ENCODE measurements at places on chromosomes 5 and 9.

DNA sequence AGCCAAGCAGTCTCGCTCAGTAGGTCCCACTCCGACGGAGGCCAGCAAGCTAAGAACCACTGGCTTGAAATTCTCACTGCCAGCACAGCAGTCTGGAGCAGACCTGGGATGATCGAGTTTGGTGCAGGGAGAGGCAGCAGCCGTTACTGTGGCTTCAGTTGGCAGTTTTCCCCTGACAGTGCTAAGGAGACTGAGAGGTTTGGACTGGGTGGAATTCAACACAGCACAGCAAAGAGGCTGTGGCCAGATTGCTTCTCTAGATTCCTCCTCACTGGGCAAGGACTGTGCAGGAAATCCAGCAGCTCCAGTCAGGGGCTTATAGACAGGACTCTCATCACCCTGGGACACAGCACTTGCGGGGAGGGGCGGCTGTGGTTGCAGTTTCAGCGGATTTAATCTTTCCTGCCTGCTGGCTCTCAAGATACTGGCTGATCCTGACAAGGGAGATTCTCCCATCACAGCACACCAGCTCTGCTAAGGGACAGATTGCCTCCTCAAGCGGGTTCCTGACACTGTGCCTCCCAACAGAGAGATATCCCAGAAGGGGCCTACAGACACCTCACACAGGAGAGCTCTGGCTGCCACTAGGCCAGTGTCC, 122.1 kb downstream of the YIPF5 start:
- DNase-seq = no peak

- DNase-seq = no peak
Observed at GRCh38 chr5:168808051-168808616, 229.0 kb upstream of the PANK3 start.

DNA sequence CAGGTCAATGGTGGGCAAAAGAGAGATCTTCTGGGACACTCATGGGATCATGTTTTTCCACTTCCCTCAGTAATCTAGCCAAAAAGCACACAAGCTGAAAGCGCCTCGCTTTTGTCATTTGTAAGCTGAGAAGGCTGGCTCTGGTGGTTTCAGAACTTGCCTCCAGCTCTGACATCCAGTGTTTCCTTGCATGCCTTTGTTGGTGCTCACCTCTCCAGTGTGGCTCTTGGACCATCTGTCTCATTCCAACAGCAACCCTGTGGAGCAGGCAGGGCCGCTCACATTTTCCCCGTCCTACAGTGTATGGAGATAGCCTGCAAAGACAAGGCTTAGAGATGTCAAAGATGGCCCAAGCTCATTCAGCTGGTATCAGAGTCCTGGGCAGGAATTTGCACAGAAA, 160.8 kb upstream of the KLF4 start:
- no peak for DNase-seq

DNA sequence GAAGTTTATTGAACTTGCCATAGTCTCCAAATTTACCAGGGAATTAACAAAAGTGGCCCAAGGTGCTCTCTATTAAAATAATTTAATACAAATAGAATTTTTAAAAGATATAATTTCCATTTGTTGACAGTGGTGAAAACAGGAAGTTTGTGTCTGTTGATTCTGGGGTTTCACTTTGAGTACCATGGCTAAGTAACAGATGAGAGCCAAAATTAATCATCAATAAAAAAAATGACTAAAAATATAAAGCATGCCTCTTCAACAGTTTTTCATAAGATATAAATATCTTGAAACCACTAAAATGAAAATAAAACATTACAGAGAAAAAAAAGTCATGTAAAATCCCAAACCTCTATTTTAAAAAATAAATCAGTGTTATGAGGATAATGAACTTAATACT, 49.8 kb downstream of the SGCD start:
- DNase-seq = no peak

DNA sequence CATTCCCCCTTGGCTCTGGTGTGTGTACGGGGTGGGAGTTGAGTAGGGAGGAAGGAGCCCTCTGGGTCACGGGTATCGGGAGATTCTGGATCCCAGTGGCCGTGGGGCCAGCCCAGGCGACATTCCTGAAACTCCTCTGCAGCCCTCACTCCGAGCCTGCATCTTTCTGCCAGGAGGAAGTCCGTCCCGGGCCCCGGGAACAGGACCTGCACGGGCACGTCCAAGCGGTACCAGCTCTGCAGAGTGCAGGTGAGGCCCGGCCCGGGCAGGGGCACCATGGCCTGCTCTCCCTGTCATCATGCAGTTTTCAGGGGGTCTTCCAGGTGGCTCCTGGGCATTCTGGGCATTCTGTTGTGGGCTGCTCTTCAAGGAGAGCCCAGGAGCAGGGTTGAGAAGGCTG, 3.7 kb downstream of the ADAMTSL2 start:
- no peak for DNase-seq

DNA sequence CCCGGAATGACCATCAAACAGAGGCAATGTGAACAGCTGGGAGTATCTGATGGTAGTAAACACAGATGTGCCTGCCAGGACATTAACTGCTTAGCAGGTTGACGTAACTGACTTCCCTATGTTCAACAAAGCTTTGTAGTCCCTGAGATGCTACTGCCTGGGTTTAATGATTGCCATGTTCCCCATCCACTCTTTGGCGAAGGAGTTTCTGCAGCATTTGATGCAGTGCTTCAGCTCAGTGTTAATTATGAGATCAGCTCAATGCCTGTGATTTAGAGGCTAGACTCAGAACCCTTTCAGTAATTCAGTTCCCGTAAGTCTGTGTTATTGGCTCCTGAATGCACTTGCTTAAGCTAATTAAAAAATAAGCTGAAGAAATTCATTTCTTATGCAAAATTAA, 547.3 kb upstream of the ZNF608 start:
- no peak for DNase-seq

DNA sequence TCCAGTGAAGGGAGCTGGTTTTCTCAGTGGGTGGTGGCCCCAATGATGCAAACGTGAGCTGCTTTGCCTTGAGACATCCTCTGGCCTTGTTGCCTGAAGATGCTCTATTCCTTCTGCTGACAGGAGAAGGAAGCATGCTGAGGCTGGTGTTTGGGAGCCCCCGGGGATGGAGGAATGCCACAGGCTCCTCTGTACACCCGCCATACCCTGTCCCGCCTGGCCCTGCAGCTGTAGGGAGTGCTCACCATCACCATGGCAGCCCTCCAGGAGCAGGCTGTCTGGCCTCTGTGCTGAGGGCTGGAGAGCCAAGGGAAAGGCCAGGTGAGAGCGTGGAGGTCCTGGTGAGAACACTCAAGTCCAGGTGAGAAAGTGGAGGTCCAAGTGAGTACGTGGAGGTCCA, 134.4 kb downstream of the MRPL36 start:
- no peak for DNase-seq

DNA sequence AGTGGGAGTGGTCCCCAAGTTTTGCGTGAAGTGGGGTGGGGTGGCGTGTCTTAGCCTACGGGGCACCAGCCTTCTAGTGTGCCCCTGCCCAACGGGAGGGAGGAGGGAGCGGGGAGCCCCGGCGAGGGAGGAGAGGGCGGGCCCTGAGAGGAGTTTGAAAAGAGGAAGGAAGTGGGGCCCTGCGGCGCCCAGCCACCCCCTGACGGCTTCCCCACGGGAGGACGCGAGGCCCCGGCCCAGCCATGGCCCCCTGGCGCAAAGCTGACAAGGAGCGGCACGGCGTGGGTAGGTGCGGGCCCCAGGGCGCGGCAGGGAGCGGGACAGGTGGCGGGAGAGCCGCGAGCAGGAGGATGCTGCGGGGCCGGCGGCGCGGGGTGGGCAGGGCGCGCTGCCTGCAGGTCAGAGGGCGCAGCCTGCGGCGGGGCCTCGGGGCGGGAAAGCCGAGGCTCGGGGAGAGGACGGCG, at the start of gene DOCK2:
TSS of gene DOCK2 (plus strand) at position 191 of the 464 bp plus-strand sequence. CDS start at position 243, 52 bp downstream.
- no peak for DNase-seq

DNA sequence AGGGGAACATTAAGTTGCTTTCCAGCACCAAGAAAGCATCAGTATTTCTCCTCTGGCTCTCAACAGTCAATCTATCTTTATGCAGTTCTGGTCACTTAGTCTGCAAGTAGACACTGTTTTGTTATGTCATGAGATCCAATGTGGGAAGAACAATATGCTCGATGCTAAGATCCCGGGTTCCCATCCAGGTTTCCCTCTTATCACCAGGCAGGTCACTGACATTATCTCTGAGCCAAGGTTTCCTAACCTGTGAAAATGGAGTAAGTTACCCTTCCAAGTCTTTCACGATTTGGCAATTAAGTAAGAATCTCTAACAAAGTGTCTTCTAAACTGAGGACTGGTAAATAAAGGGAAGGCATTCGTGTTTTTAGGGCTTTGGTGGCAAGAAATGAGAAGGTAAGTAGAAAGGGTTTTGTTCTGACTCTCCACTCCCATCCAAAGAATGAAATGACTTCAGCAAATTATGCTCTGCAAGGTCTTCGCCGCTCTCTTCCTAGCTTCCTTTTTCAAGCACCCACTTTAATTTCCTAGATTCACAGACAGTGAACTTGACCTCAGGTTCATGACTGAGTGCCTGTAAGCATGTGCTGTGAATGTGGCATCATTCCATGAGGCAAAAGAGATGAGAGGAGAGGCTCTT, 86.4 kb downstream of the DCP2 start:
- DNase-seq = no peak

- DNase-seq = no peak
Observed at GRCh38 chr9:83622433-83622938, 457 bp upstream of the IDNK start.

DNA sequence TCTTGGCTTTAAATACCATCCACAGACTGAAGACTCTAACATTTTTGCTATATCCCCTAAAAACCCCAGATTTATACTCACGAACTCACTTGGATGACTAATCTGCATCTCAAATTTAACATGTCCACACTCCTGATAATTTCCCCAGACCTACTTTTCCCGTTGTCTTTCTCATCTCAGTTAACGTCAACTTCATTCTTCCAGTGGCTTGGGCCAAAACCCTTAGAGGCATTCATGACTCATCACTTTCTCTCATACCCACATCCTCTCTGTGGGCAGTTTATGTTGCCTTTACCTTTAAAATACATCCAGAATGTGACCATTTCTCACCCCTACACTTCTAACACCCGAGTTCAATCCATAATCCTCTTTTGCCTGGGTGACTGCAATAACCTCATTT, 96.7 kb downstream of the EDIL3 start:
- no peak for DNase-seq

DNA sequence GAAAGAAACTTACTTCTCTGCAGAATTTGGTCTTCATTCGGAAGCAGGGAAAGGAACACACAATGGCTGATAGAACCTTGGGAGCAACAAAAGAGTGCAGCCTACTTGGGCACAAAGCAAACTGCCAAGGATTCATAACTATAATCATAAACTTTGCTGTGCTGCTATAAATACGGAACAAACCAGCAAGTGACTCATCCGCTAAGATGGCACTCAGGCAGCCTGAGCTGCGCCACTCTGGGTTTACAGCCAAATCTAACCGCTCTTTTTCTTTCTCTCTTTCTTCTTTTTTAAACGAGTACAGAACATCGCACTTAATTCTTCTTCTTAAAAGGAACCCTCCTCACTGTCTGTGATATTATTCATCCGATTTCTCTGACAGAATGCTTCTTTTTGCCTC, 81.1 kb downstream of the PTPN3 start:
- no peak for DNase-seq

GRCh38 chr5:81914696-81915095, 57.1 kb upstream of the ATG10 start:
- DNase-seq = no peak

GRCh38 chr5:87411973-87412629, 629 bp downstream of the CCNH start:
- DNase-seq = no peak

DNA sequence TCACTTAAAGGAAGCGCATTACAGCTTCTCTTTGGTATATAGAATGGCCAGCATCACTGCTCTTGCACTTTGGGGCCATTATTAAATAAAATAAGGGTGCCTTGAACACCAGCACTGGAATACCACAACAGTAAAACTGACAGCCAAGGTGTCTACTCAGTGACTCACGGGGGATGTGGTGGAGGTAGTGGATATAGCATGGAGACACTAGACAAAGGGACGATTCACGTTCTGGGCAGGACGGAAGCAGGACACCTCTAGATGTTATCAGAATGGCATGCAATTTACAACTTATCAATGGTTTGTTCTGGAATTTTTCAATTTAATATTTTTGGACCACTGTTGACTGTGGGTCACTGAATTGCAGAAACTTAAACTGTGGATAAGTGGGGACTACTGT, 32.9 kb upstream of the PDE8B start:
- no peak for DNase-seq

GRCh38 chr5:135478938-135479337, 26.8 kb upstream of the TIFAB start:
- no peak for DNase-seq

- DNase-seq = no peak
Observed at GRCh38 chr9:7366121-7366520, 433.5 kb downstream of the DMAC1 start.

GRCh38 chr9:136372561-136373299, 739 bp downstream of the CARD9 start:
- no peak for DNase-seq

DNA sequence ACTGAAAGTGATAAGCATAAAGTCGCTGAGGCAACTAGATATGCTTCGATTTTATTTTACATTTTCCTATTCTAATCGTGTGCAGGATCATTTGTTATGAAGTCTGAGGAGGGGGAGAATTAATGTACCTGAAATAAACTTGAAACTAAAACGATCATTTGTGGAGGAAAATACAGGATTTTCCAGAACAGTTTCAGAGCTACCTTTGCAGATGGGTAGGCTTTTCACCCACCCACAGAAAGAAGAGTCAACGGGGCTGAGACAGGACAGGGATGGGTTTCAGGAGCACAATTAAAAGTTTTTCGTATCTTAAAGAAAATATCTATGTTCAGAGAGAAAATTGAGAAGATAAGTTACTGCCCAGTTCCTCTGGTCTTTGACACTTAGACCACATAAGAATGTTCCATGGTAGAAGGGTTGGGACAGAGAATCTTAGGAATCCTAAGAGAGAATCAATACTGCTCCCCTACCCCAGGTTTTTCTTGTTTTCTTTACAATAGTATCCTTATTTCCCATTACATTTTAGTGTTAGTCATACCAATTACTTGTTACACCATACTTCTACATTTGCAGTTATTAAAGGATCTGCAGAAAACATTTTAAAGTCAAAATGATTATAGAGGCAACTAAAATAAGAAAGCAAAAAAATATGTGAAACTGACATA, 211.4 kb downstream of the DEPDC1B start:
- DNase-seq = no peak

- DNase-seq = no peak
Observed at GRCh38 chr5:169098331-169099121, 202.4 kb downstream of the SLIT3 start.

GRCh38 chr5:15929611-15930263, 249.9 kb downstream of the MARCHF11 start:
- no peak for DNase-seq

DNA sequence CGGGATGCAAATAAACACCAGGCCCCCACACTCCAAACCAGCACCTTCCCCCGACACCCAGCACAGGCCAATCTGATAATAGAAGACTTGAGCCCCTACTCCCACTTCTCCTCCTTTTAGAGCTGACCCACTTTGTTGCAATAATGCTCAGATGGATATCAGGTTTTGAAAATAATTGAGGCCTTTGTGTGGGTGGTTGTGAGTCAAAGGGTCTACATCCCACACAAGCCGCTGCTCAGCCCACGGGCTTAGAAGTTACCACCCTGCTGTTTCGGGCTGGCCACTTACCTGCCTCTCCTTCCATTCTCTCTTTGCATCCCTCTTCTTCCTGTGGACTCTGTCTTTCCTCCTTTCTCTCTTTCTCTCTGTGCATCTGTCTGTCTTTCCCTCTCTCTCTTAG, 36.2 kb upstream of the FOXI1 start:
- DNase-seq = no peak

- DNase-seq = no peak
Observed at GRCh38 chr5:11973469-11973868, 69.2 kb upstream of the CTNND2 start.

- DNase-seq = peak; percentile 32
Observed at GRCh38 chr5:128844354-128844923, 120.8 kb upstream of the SLC27A6 start.
